Activated CD4-positive, CD25-positive, alpha-beta regulatory T cell treated with anti-CD3 and anti-CD28 coated beads, Interleukin-2, amount 50 U/mL, for 16 hours (primary cell): ENCODE measurements at places on chromosomes 2 and 18.

DNA sequence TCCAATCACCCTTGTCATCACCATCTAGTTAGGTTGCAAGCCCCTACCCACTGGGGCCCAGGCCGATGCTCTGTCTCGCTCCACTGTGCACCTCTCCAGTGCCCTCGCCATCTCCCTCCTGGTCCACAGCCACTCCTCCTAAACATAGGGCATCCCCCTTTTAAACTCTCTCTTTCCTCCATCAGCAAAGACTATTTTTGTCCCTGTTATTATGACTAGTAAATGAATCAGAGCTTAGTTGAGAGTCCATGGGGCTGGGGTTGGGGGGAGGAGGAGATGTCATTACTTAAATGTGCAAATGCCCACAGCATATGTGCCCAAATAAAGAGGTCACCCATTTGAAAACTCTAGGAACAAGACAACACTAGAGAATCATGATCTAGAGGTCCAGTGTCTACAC lies 167.4 kb downstream of the TRABD2A start:
- no peak for DNase-seq

- no peak for DNase-seq
These were observed 640 bp downstream of the SPTBN1 start for GRCh38 chr2:54456612-54457322.

DNA sequence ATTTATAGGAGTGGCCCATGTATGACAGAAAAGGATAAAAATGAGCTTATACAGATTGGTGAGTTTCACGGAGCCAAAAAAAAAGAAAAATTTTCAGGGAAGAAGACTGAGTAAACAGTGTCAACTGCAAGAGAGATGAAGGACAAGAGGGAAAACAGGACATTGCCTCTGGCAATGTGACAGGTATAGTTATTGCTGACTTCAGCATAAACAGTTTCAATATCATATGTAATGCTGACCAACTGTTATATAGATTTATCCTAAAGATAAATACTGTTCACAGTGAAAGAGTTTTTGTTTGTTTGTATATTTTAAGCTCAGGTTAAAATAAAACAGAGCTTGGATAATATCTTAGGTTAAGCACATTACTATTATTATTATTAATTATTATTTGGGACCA lies 98.0 kb upstream of the FSIP2 start:
- DNase-seq = no peak

DNA sequence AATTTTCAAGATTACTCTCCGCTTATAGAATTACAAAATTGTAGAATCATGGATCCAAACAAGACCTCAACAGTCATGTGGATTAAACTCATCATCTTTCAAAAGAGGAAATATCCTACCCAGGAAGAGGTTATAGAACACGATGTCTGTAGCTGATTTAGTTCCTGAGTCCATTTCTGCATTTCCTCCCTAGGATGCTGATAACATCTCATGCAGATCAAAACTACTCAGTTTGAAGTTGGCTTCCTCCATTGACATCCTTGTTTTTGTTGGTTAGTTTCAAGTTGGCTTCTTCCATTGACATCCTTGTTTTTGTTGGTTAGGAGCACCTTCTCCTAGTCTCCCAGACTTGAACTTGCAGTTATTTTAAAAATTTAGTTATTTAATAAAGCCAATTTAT lies 147.5 kb downstream of the PARD3B start:
- no peak for DNase-seq

DNA sequence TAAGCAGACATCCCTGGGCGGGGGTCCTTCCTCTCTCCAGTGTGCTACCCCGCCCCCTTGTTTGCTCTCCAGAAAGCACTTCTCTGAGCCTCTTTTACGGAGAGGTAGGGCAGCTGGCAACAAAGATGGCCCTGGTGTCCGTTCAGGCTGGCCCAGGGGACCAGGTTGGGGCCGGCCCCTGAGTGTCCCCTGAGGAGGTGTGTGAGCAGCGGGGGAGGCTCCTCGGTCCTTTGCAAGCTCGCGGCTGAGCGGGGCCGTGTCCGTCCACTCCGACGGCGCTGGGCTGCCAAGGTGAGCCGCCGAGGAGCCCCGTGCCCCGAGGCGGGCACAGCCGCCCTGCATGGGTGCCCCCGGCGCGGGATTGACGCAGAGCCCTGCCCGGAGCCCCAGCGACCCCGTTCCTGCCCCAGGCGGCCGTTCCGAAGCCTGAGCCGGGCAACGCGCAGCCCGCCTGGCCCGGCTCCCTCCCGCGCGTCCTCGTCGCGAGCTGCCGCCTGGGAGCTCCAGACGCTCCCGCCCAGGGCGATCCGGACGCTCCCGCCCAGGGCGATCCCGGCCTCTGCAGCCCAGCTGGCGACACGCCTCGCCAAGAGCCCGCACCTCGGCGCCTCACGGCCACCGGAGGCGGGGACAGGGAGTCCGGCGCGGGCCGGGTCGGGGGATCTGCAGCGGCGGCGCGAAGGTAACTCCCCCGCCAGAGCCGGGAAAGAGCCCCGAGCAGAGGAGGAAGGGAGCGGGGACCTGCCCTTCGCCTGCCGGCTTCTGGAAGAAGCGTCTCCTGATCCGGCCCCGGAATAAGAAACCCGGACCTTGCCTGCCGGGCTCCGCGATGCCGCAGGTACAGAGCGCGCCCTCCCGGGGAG lies at the start of gene PROKR1:
PROKR1 (plus strand) TSS at position 569 of the 863 bp plus-strand sequence. CDS start 2,243 bp downstream, outside the sequence.
- no peak for DNase-seq

DNA sequence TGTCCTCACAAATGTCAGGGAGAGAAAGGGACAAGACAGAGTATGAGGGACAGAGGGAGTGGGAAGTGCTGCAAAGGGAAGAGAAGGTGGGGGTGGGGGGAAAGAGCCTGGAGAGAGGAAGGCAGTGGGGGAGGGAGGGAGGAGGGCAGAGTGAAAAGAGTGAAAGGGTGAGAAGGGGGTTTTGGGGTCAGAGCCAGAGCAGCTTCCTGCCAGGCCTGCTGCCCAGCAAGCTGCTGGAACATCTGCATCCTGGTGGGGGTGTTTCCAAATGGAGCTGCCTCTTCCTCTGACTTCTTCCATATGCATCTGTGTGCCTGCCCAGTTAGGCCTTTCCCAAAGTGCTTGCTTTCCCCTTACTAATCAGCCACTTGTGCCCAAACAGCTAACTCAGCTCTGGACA lies 94.3 kb upstream of the CELF4 start:
- no peak for DNase-seq

DNA sequence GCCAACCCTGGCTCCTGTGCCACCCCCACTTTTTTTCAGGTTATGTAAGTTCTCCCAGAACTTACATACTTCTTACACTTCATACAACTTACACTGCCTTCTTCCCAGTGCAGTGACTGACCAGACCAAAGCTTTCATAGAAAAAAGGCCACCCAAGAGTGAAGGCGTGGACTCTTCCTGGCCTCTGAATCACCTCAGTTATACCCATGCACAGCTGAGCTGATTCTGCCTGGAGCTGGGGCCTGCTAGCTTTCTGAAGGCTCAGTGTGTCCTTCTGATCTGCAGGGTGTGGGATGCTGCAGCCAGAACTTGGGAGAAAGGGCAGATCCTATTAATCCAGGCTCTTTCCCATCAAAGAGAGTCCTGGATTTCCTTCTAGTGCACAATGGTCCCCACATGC lies 216.1 kb downstream of the TTC32 start:
- no peak for DNase-seq

DNA sequence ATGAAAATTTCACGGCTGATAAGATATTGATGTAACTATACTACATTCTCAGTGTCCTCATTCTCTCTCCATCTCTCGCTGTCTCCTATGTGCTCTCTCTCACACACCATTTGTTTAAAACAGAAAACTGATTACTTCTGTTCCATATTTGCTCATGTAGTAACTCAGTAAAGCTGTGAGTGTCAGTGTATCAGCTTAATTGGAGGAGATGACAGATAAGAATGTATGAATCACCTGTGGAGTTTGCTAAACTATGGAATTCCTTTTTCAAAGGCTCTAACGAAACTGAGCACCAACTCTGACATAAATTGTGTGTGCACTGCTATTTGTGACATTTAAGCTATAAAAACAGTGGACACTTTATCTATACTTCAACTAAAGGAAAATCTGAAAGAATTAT lies 1080.0 kb downstream of the DSC3 start:
- no peak for DNase-seq

- no peak for DNase-seq
These were observed 571.1 kb upstream of the SOX11 start for GRCh38 chr2:5121121-5121520.

- DNase-seq = no peak
These were observed 107.1 kb upstream of the STK17B start for GRCh38 chr2:196278491-196278911.

GRCh38 chr2:188196343-188197008 lies 95.2 kb upstream of the GULP1 start:
- no peak for DNase-seq

- DNase-seq = no peak
These were observed 15.6 kb downstream of the SUCLG1 start for GRCh38 chr2:84443477-84443876.

DNA sequence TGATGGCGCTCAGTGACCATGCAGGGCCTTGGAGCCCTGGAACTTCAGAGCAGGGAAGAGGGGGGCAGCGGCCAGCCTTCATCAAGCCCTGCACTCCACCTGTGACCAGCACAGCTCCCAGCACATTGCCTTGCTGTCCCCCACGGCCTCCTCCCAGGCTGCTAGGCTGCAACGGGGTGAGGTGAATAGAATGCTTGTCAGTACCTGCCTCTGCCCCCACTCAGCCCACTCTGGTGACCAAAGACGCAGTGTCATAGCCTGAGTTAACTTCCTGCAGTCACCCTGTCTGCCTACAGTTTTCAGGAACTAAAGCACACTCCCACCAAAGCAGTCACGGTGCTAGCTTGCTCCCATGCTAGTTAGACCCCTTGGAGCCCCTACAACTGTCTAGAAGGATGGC lies 72.1 kb downstream of the STPG4 start:
- no peak for DNase-seq

GRCh38 chr18:52060607-52061304 lies 279.2 kb upstream of the DCC start:
- no peak for DNase-seq

DNA sequence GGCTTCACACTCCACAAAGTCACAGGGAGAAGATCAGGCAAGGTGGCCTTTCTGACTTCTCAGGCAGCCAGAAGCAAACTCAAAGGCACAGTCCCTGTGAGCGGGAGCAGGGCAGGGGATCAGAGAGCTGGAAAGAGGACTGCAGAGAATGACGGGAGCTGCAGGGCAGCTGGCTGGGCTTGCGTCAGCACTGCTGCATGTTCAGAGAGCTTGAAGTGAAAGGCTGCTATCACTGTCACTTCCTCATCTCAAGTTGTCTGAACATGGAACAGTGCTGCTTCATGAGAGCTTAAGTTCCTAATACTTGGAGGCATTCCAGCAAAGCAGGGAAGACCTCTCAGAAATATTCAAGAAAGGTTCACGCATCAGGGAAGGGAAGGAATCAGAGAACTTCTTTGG lies 20.4 kb downstream of the TGFBRAP1 start:
- DNase-seq = no peak

GRCh38 chr2:129806990-129807389 lies 172.5 kb upstream of the RAB6C start:
- no peak for DNase-seq

GRCh38 chr2:39666491-39667101 lies 879 bp downstream of the TMEM178A start:
- DNase-seq = no peak

- no peak for DNase-seq
These were observed 4.0 kb downstream of the APLF start for GRCh38 chr2:68471385-68471784.

DNA sequence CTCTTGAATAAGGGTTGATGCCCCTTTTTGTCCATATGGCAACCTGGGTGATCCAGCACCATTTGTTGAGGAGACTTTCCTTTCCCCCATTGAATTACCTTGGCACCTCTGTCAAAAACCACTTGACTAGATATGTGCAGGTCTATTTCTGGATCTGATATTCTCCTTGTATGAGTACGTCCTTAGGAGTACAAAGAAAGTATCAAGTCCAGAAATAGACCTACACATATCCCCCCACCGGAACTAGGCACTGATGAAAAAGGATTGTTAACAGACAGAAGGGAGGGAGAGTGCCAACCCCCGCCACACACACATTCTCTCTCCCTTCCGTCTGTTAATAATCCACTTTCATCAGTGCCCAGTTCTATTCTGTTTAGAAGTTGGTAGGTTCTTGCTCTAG lies 225.0 kb downstream of the TMEM163 start:
- DNase-seq = no peak

DNA sequence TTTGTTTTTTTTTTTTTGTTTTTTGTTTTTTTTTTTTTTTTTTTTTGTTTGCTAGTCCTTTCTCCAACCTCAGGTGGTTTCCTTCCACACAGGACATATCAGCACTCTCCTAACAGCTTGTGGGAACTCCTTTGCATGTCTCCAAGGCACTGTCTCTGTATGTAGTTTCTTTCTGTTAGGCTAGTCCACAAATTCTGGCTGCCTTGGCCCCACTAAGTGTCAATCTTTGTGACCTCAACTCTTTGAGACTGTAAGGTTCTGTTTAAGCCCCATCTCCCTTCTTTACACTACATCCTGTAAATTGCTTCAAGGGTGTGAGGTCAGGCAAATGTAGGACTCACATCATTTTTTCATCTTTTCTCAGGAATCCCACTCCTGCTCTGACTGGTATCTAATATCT lies 85.1 kb downstream of the NCOA1 start:
- no peak for DNase-seq

DNA sequence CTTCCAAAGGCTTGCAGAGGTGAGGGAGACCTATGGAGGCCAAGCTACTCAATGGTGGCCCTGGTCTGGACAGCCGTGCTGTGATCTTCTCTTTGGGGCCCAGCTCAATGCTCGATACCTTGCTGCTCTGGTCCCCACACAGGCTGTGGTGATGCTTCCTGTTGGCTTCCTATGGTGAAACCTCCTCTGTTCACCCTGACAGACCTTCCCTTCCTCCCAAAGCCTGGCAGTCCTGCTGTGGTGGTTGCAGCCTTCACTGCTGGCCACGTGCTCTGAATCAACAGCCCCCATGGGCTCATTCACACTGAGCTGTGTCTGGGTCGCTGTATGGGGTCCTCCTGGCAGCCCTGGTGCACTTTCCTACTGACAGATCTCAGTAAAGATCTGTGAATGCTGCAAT lies 31.0 kb upstream of the GALR1 start:
- DNase-seq = no peak

DNA sequence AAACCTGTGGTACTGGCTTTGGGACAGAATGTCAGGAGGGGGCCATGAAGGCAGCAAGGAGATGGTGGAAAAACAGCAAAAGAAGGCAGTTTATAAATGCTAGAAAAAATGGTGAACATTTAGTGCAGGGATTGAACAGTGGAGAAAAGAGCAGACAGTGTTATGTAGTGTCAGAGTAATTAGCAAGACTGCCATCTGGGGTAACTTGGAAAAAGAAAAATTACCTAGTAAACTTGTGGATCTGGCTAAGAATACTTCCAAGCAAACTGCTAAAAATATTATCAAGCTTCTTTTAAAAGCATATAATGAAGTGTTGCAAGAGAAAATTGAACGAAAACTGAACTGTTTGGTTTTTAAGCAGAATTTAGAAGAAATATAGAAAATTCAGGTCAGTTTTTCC lies 267.8 kb downstream of the INSIG2 start:
- DNase-seq = no peak

- no peak for DNase-seq
These were observed 61.8 kb upstream of the STK17B start for GRCh38 chr2:196233021-196233804.

- DNase-seq = no peak
These were observed 168.8 kb downstream of the PHLPP1 start for GRCh38 chr18:62883937-62884735.
